Type B pancreatic cell (in vitro differentiated cells): ENCODE measurements at places on chromosomes 2 and 18. TPM values are rescaled to one million over a fixed set of nuclear protein-coding genes. Genes with fewer than 3 reads are reported as not detected.
A peak's percentile ranks its signal among the peaks of the same experiment; 100 is the strongest.

Gene GREB1
- total RNA-seq = 7.5 and 50.5 TPM in 2 replicates

DNA sequence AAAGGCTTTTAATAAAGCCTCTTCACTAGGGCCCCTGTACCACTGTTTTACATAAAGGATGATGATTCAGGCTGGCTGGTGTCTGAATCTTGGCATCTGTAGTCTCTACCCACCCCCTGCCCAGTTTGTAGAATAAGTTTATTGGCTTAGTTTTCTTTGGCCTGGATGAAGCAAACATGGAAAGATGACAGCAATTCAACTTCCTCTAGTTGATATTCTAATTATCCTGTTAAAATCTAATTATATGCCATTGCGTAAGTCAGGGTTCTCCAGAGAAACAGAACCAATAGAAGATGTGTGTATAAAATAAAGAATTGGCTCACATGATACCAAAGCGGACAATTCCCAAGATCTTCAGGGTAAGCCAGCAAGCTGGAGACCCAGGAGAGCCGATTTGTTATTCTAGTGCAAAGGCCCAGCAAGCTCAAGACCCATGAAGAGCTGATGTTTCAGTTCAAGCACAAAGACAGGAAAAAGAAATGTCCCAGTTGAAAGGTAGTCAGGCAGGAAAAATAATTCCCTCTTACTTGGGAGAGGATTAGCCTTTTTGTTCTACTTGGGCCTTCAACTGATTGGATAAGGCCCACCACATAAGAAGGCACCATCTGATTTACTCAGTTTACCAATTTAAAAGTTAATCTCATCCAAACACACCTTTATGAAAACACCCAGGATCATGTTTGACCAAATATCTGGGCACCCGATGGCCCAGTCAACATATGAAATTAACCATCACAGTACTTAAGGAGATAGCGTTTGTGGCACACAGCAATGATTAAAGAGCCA, 82.6 kb upstream of the LYPD1 start:
- H3K27ac ChIP-seq = no peak overlapping the region
- H3K4me3 ChIP-seq = no peak overlapping the region
- peaks cover 19% of the 10 kb centered on the region for H3K4me1 ChIP-seq
- no peaks in the 10 kb centered on the region for H3K27me3 ChIP-seq
- H3K36me3 ChIP-seq = no peaks in the 10 kb centered on the region

- no peak overlapping the region for H3K4me3 ChIP-seq
- DNase-seq = no peak
- H3K27ac ChIP-seq = no peak overlapping the region
- no peaks in the 10 kb centered on the region for H3K4me1 ChIP-seq
Measured at GRCh38 chr2:159573846-159574606, 42.3 kb downstream of the BAZ2B start.

Gene SP140
- total RNA-seq = 0.97 and 1.00 TPM in 2 replicates

Gene PCGF1
- 30.1 and 32.8 TPM in 2 replicates for total RNA-seq

GRCh38 chr18:34863702-34864101, 153.6 kb downstream of the DTNA start:
- no peak overlapping the region for H3K4me3 ChIP-seq
- DNase-seq = no peak
- H3K36me3 ChIP-seq = peaks cover 4% of the 10 kb centered on the region
- H3K27me3 ChIP-seq = no peaks in the 10 kb centered on the region
- H3K4me1 ChIP-seq = peaks cover 4% of the 10 kb centered on the region

- H3K27me3 ChIP-seq = no peaks in the 10 kb centered on the region
- no peak for DNase-seq
- H3K4me3 ChIP-seq = no peak overlapping the region
Measured at GRCh38 chr2:217316743-217317142, 456.9 kb upstream of the TNP1 start.

DNA sequence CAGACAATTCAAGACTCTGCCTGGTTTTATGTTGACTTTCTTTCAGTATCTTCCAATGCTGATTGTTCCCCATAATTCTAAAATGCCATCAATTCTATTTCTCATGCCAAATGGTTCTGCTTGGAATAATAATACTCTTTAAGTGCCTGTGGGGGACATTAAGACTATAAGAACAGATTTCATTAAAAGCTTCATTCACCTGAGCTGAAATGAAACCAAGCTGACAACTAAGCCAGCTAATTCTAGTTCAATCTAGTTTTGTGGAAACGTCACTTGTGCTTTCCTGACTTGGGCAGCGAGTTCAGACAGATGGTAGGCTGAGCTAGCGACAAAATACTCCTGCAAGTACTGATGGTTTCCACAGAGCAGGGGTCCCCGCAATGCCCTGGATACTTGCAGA, 491.1 kb upstream of the RAB6C start:
- no peak overlapping the region for H3K27ac ChIP-seq
- peaks cover 8% of the 10 kb centered on the region for H3K4me1 ChIP-seq
- H3K4me3 ChIP-seq = no peak overlapping the region
- H3K27me3 ChIP-seq = no peaks in the 10 kb centered on the region
- no peaks in the 10 kb centered on the region for H3K36me3 ChIP-seq

GRCh38 chr18:11857177-11857887, 6.1 kb downstream of the CHMP1B start:
- peaks cover 48% of the 10 kb centered on the region for H3K4me1 ChIP-seq
- DNase-seq = no peak
- H3K36me3 ChIP-seq = peaks cover under 1% of the 10 kb centered on the region
- peak overlapping the region; percentile 88 for H3K27ac ChIP-seq
- peak overlapping the region; percentile 79 for H3K4me3 ChIP-seq

DNA sequence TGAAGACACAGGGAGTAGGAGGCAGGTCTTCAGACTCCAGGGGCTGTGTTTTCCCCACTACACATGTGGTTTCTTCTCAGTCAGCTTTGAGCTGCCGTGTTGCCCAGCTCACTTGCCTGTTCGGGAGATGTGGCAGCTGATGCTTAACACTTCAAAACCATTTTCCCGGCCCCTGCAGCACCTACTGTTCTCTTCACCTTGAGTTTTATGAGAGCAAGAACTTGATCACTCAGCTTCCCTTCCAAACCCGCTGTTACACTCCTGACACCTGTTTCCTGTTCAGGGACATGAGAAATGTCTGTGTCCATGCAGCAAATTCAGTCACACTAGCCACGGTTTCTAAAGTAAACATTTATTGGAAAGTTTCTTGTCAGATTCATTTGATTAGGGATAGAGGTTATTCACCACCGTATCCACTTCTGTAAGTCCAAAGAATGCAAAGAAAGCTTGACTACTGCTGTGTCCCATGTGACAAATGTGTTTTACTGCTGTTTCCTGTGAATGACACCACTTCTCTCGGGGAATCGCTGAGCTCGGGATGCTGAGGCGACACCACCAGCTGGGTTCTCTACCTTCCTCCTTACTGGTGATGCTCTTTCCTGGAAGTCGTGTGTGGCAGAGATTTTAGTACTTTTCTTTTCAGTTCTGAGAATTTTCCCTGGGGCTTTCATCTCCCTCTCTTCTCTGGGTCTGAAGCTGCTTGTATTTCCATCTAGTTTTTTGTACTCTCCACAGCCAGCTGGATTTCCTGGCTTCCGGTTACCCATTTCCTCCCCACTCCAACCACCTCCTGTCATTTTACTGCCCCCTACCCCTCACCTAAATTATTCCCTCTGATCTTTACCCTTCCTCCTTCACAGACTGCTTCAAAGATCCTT, 91.7 kb downstream of the KLF7 start:
- H3K4me3 ChIP-seq = peak overlapping the region; percentile 21
- H3K27ac ChIP-seq = no peak overlapping the region
- peaks cover 25% of the 10 kb centered on the region for H3K4me1 ChIP-seq
- H3K36me3 ChIP-seq = peaks cover 8% of the 10 kb centered on the region
- DNase-seq = no peak

- H3K4me3 ChIP-seq = no peak overlapping the region
- H3K36me3 ChIP-seq = peaks cover 13% of the 10 kb centered on the region
- H3K27ac ChIP-seq = no peak overlapping the region
- no peak for DNase-seq
- H3K4me1 ChIP-seq = no peaks in the 10 kb centered on the region
- H3K27me3 ChIP-seq = no peaks in the 10 kb centered on the region
Measured at GRCh38 chr2:174400853-174401252, 5.3 kb downstream of the SCRN3 start.

- no peak overlapping the region for H3K27ac ChIP-seq
- no peak for DNase-seq
- peaks cover 4% of the 10 kb centered on the region for H3K36me3 ChIP-seq
- peaks cover 49% of the 10 kb centered on the region for H3K4me1 ChIP-seq
- peaks cover 7% of the 10 kb centered on the region for H3K27me3 ChIP-seq
Measured at GRCh38 chr2:109337221-109337620, 208.2 kb downstream of the SH3RF3 start.

- no peak overlapping the region for H3K27ac ChIP-seq
- peaks cover 7% of the 10 kb centered on the region for H3K27me3 ChIP-seq
- no peak overlapping the region for H3K4me3 ChIP-seq
- DNase-seq = no peak
Measured at GRCh38 chr2:8096484-8096883, 585.4 kb upstream of the ID2 start.

- peaks cover 37% of the 10 kb centered on the region for H3K4me1 ChIP-seq
- no peak for DNase-seq
- H3K27ac ChIP-seq = no peak overlapping the region
- H3K36me3 ChIP-seq = peaks cover 16% of the 10 kb centered on the region
Measured at GRCh38 chr2:105294046-105294445, 35.5 kb downstream of the TGFBRAP1 start.

Gene GCKR
- 0.65 and 2.2 TPM in 2 replicates for total RNA-seq

Gene RAMP1
- 11.3 and 23.8 TPM in 2 replicates for total RNA-seq

Gene RAPGEF4
- 4.3 and 4.4 TPM in 2 replicates for total RNA-seq

- H3K36me3 ChIP-seq = peaks cover 43% of the 10 kb centered on the region
- no peak for DNase-seq
- no peak overlapping the region for H3K27ac ChIP-seq
- peaks cover 10% of the 10 kb centered on the region for H3K4me1 ChIP-seq
- no peaks in the 10 kb centered on the region for H3K27me3 ChIP-seq
Measured at GRCh38 chr18:58386780-58387179, 242.1 kb downstream of the ALPK2 start.

DNA sequence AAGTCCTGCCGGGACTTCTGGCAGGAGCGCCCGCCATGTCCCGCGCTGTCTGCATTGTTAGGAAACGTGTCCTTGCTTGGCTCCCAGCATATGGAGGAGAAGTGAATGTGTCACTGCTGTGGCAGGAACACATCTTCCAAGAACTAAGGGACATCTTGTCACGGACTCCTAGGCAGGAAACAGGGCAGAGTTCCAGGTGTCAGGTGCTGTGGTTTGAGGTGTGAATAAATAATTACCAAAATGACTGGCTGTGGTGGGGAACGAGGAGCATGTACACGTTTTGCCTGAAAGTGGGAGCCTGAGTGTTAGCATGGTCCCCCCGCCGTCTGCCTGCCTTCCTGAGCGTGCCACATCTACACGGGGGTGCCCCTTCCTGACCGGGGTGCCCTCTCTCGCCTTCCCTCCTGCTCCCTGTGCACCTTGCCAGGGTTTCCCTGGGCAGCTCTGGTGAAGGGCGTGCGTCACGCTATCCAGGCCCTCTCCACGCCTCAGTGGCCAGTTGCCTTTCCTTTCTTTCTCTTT, 237.5 kb downstream of the LDLRAD4 start:
- H3K4me3 ChIP-seq = no peak overlapping the region
- H3K36me3 ChIP-seq = no peaks in the 10 kb centered on the region
- no peaks in the 10 kb centered on the region for H3K4me1 ChIP-seq
- H3K27me3 ChIP-seq = peaks cover 41% of the 10 kb centered on the region
- no peak overlapping the region for H3K27ac ChIP-seq

Gene TMEM247
- not detected in 2 replicates for total RNA-seq

DNA sequence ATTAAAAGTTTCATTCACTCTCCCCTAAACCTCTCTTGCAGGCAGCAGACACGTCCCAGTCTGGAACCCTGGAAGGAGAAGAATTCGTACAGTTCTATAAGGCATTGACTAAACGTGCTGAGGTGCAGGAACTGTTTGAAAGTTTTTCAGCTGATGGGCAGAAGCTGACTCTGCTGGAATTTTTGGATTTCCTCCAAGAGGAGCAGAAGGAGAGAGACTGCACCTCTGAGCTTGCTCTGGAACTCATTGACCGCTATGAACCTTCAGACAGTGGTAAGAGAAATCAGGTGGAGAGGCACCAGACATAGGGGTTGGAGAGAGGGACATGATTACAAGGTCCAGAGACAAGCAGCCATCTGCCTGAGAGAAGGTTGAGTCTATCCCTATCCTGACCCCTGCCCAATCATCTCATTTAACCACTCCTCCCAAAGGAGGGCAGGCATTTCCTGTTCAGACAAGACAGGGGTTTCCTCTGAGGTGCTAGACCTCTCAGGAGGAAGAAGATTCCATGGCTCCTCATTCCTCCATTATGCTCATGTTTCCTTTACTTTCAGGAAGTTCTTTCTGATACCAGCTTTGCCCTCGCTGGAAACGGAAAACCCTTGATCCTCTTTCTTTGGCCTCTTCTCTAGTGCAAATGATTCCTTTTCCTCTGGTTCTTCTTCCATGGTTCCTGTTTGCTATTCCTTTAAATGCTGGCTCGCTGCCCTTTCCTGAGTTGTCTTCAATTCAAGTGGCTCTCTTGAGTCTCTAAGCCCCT, 15.1 kb downstream of the PLCD4 start:
- no peak for DNase-seq
- H3K36me3 ChIP-seq = no peaks in the 10 kb centered on the region
- H3K27ac ChIP-seq = no peak overlapping the region
- peaks cover 3% of the 10 kb centered on the region for H3K27me3 ChIP-seq
- peaks cover 4% of the 10 kb centered on the region for H3K4me1 ChIP-seq

DNA sequence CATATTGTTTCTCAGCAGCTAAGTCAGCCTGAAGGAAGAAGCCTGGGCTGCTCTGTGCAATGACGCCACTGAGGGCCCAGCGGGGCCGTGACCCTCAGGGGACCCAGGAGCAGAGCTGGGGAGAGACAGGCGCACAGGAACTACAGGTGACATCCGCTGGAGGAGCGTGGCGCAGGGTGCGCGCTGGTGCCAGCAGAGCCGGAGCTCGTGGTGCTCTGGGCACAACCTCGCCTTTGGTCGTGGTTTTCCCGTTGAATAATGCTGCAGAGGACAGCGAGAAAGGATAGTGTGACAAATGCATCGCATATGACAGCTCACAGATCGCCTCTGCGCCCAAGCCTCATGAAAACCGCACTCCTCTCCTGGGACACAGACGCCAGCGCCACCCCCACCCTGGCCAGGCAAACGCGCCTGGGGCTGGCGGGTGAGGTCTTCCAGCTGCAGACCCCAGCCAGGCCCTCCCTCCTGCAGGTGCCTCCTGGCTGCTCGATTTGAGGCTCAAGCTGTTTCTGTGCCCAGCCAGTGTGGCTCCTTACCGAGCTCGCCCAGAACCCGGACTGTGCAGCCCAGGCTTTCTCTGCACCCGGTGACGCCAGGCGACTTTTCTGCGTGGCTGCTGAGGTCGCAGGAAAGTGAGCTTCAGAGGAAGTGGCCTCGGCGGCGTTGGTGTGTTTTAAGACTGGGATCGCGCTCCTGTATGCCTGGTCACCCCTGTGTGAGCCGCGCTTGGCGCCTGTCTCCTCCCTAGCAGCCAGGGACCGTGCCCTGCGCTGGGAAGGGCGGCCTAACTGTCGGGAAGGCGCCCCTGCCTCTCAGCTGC, 583.1 kb upstream of the HS6ST1 start:
- peaks cover 2% of the 10 kb centered on the region for H3K27me3 ChIP-seq
- no peak overlapping the region for H3K27ac ChIP-seq
- no peak for DNase-seq
- no peak overlapping the region for H3K4me3 ChIP-seq

GRCh38 chr2:140154271-140154670, 1374.1 kb upstream of the NXPH2 start:
- H3K36me3 ChIP-seq = no peaks in the 10 kb centered on the region
- no peaks in the 10 kb centered on the region for H3K4me1 ChIP-seq
- H3K27ac ChIP-seq = no peak overlapping the region
- H3K4me3 ChIP-seq = no peak overlapping the region

Gene LANCL1
- 46.1 and 55.9 TPM in 2 replicates for total RNA-seq
